ENCODE measurements at places on chromosomes 5 and 9.

DNA sequence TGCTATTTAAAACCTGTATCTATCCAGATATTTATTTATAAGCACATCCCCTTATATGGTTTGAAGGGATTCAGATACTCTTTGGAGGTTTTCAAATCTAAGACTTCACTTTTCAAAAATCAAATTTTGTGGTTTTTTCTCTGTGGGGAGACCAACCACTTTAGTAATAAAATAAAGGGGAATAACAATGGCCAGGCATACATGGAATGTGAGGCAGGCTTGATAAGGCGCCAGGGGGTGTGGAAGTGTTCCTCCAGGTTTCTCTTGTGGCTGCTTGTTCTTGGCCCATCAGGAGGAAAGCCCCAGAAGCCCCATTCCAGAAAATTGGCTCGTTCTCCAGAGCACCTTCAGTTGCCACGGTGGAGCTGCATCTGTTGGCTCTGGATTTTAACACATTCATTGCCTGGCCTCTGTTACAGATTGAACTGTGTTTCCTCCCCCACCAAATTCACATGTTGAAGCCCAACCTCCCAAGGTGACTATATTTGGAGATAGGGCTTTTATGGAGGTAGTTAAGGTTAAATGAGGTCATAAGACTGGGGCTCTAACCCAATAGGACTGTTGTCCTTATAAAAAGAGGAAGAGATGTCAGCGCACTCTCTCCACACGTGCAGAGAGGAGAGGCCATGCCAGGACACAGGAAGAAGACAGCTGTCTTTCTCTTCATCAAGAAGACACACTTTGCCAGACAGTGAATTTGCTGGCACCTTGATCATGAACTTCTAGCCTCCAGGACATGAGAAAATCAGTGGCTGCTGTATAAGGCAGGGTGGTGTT, 195.9 kb downstream of the TMEM38B start:
- DNase-seq, result no peak

GRCh38 chr5:176162198-176162597, 76.0 kb upstream of the SIMC1 start:
- DNase-seq, result no peak

DNA sequence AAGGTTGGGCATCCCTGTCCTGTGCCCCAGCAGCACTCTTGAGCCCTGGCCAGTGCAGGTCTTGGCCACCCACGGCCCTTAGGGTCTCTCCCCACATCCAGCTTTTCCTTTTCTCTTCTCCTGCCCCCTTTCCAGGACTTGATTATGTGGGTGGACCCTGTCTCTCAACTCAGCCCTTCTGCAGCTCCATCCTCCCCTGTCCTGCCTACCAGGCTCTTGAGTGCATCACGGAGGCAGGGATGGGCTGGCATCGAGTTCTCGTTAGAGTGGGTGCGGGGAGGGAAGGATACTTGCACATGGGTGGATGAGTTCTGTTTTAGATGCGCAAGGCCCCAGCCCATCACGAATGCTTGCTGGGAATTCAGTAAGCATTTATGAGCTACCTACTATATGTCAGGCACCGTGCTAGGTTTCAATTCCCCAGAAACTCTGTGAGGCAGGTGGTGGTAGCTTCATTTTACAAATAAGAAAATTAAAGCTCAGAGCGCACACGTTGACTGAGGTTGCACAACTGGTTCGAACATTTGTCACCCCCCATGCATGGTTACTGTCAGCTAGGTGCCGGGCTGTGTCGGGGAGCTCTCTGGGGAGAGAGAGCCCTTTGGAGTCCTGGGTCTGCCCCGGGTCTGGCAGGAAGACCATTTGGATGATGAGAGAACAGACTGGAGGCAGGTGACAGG, 144.6 kb upstream of the PITX1 start:
- DNase-seq, result no peak

- DNase-seq, result no peak
Observed at GRCh38 chr5:136276946-136277345, 84.0 kb upstream of the SMIM32 start.

DNA sequence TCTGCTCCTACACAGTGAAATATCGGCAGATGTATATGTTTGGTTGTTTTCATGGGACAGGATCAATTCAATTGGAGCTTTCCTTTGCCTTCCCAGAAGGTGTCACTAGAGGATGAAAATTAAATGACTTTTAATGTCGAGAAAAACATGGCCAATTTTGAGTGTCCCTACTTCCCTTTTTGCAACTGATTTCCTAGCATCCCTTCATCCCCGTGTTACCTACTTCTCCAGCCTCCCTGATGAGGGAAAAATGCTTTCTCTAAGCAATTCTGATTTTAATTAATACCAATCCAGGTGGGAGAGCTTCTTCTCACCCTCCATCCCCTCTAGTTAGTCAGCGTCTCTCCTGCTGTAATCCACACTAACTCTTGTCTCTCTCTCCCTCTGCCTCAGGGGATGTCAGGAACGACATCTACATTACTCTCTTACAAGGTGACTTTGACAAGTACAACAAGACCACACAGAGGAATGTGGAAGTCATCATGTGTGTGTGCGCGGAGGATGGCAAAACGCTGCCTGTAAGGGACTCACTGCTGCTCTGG, 64.9 kb downstream of the DOCK2 start:
- no peak for DNase-seq

GRCh38 chr9:32969270-32969669, 32.2 kb downstream of the APTX start:
- DNase-seq, result no peak

GRCh38 chr5:150609843-150610584, 30.4 kb upstream of the SYNPO start:
- DNase-seq, result no peak

GRCh38 chr5:19920761-19921160, 67.2 kb downstream of the CDH18 start:
- DNase-seq, result no peak

- DNase-seq, result peak; percentile 39
Observed at GRCh38 chr5:134026521-134027287, 21.9 kb upstream of the VDAC1 start.

DNA sequence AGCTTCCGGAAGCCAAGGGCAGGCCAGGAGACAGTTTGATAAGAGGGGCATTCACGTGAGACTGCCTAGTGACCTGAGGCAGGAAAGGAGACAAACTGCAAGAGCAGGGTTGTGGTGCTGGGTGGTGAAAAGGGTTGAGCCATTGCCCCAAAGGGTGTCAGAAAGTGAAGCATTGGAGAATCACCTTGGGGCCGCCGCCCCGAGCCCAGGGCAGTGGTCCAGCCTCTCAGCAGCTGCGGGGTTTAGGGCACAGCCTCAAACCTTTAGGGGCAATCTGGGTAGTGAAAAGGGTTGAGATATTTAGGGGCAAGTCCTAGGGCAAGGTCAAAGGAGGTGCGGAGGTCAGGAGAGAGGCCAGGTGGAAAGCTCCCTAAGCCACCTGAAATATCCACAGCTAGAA, 10.4 kb upstream of the ANKRD33B start:
- DNase-seq, result no peak

- no peak for DNase-seq
Observed at GRCh38 chr5:158458086-158458485, 599.1 kb upstream of the CLINT1 start.

- DNase-seq, result no peak
Observed at GRCh38 chr9:79222483-79222882, 349.3 kb upstream of the TLE4 start.

DNA sequence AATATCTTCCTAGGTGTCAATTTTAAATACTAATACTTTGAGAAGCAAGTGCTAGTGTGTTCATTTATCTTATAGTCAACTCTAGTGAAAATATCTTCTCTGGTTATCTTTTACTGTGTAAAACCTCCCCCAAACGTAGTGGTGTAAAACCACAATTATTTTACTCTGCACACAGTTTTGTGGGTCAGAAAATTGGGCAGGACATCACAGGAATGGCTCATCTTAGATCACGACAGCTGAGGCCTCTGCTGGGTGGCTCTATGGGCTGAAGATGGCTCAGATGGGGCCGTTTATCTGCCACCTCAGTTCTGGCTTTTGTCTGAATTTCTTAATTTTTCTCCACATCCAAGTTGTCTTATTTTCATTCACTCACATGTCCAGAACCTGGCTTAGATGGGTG, 457.2 kb upstream of the ACTBL2 start:
- DNase-seq, result no peak

GRCh38 chr9:137162505-137163364, 7.1 kb downstream of the LRRC26 start:
- DNase-seq, result no peak

GRCh38 chr9:13688223-13688989, 408.9 kb upstream of the MPDZ start:
- DNase-seq, result no peak

DNA sequence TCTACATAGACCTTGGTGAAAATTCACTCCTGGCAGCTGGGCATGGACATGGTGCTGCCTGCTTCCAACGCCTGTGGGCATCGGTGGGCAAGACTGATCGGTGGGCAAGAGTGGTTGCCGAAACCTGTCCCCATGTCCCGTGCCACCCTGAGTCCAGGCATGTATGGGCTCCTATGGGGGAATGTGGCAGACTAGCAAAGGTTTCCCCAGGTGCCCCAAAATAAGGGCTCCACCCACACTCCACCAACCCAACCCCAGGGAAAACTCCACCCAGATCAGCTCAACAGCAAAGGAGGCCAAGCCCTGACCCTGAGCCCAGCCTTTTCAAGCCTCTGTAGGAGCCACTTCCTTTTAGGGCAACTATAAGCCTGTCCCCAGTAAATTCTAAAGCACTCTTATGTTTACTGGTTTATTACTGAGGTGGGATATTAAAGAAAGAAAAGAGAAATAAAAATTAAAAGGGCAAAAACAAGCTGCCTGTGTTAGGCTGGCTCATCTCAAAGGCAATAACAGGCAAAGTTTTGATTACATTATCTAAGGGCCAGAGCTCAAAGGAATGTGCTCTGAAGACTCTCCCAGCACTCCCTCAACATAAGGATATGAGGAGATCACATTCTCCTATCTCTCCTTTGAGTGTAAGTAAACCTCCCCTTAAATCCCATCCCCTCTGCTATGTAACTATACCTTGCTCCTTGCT, 8.9 kb upstream of the SPATA31E1 start:
- no peak for DNase-seq

DNA sequence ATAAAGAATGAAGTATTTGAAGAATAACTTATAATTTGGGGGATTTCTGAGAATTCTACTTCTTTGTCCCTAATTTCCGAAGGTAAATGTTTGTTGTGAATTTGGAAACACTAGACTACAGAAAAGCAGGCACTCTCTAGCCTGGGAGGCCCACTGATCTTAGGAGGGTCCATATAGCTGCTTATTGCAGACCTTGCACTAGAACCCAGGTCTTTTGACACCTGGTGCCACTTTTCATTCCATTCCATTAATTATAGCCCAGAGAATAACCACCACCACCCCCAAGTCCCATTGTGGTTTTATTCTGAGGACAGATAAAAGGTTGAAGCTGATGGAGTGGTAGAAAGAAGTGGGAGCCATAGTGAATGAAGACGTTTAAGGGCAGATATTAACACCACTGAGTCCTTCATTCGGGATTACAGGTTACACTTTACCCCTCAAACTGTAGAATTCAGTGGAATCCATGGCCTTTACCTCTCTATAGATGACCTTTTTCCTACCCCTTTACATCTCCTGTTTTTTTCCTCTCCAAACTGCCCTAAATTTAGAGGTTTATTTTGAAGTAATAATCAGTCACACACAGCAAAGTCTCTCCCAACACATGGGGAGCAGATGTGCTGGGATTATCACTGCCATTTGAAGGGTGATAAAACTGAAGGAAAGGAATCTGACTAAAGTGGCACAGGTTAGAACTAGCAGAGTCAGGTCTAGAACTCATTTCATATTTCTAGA, 12.0 kb upstream of the PSMD5 start:
- DNase-seq, result no peak

DNA sequence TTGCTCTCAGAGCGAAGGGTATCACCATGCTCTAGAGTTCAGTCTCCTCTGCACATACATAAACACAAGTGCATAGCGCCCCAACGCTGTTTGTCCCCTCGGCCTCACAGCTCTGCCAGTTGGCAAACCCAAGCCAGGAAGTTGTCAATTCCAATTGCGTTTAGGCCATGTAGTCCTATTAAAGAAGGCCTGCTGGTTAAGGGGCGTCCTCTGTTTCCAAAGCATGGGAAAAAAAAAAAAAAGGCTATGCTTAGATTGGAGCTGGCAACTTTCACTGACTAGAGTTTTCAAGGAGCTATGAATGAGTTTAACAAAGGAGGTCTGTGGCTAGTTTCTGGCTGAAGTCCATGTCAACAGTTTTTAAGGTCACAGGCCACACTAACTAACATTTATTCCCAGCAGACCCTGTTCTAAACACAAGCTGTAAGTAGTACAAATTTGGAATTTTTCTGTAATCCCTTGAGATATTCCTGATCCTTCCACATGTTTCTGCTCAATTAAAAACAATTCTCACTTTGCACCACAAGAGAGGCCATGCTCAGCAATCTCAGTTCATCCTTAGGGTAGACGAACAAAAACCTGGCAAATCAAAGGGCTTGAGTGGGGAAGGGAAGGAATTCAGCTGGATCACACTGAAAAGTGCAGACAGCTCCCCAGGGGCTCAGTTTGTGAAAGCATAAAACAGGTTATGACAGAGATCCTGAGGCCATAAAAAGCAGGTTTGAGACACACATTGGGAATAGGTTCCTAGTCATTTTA, 187.7 kb downstream of the DENND1A start:
- no peak for DNase-seq

DNA sequence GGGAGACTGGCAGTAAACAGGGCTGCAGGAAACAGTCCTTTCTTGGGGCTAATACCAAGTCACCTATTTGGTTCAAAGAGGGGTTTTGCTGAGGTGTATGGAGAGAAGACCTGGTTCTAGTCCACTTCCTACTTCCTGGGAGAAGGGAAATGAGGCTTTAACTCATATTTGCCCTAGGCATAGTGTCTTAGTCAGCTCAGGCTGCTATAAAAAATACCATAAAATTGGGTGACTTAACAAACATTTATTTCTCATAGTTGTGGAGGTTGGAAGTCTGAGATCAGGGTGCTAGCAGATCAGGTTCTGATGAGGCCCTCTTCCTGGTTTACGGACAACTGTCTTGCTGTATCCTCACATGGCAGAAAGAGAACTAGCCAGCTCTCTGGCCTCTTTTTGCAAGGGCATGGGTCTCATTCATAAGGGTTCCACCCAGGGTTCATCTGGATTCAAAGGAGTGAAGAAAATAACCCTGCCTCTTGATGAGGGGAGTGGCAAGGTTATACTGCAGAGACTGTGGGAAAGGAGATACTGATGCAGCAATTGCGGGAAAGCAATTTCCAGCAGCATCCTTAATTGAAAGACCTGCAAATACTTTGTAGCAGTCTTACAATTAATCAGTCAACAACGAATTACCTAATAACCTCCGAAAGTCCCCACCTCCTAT, 40.5 kb downstream of the ANKDD1B start:
- no peak for DNase-seq

GRCh38 chr5:142353071-142353472, 28.3 kb upstream of the SPRY4 start:
- DNase-seq, result no peak

All from central memory CD4-positive, alpha-beta T cell (primary cell).